Glutamatergic neuron (in vitro differentiated cells): ENCODE measurements at places on chromosomes 3 and 15.

DNA sequence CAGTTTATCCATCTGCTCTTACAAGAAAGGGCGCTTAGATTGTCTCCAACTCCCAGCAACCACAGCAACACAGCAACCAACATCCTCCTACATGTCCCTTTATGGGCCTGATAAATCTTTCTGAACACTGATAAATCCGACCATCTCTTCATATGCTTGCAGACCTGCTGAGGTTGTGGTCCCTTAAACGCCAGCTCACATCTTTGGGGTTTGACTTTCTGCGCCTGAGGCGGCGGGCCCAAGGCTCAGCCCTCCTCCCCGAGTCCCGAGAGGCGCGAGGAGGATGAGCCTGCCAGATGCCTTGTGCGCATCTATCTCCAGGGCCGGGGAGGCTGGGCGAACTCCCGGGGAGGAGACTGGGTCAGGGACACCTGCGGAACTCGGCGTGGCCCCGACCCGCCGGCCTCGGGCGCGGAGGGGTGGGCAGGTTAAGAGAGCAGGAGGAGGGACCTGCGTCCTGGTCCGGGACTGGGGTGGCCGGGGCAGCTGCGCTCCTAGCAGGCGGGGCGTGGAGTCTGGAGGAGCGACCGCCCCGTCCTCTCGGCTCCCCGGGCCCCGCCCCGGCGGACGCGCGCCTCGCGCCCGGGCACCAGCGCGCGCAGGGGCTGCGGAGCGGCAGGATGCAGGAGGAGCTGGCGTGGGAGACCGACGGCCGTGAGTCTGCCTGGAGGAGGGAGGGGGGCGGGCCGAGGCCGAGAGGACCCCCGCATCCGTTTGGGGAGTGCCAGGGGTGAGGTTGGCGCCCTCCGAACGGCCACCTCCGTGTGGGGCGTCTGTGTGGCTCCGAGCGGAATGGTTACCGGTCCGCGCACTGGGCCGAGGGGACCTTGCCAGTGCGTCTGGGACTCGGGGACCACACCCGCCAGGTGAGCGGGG, at the start of gene ANKDD1A:
TSS of gene ANKDD1A (plus strand) at position 592 of the 876 bp plus-strand sequence. CDS start at position 621, 29 bp downstream.
- H3K4me1 ChIP-seq, result peaks cover 19% of the 10 kb centered on the region
- H3K27ac ChIP-seq, result peak within 1 kb of the TSS; percentile 72
- no peaks in the 10 kb centered on the region for H3K36me3 ChIP-seq
- H3K4me3 ChIP-seq, result peak within 1 kb of the TSS; percentile 85
- H3K27me3 ChIP-seq, result peaks cover 18% of the 10 kb centered on the region
- peak; percentile 79 for DNase-seq

- peaks cover 41% of the 10 kb centered on the region for H3K27me3 ChIP-seq
- H3K36me3 ChIP-seq, result no peaks in the 10 kb centered on the region
- peak overlapping the region; percentile 82 for H3K27ac ChIP-seq
- DNase-seq, result no peak
Measured at GRCh38 chr15:45157974-45158373, 28.2 kb downstream of the DUOX1 start.

DNA sequence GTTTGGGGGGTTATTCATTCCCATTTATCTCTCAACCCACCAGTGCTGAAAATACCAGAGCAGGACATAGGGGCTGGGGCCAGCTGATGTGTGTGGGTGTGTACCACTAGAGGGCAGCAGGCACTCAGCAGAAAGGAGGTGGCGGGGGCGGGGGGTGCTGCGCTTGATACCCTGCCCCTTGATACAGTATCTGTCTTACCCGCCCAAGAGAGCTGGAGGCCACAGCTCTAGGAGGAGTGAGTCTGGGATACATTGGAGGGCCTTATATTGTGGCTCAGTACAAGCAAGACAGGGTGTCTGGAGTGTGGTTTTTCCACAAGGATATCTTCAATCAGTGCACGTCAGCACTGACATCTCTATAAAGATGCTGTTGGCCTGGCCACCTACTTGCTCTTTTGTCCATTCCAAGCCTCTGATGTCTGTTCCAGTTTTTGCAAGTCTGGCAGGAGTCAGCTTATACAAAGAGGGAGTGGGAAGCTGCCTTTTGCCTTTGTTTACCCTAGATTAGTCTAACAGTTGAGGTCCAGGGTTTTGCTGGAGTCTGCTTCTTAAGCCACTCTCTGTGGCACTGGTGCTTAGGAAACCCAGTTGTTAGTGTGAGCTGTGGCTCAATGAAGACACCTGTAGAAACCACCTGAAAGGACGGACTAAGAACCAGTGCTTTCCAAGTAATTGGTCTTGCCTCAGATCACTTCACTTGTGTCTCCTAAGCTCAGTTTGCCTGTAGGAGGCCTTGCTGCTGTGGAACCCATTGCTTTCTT, 1.5 kb upstream of the RBM15B start:
- H3K27me3 ChIP-seq, result peaks cover 6% of the 10 kb centered on the region
- H3K4me1 ChIP-seq, result peaks cover 29% of the 10 kb centered on the region
- peaks cover 14% of the 10 kb centered on the region for H3K36me3 ChIP-seq

- H3K27ac ChIP-seq, result no peak overlapping the region
- H3K4me3 ChIP-seq, result no peak overlapping the region
- no peaks in the 10 kb centered on the region for H3K36me3 ChIP-seq
- H3K4me1 ChIP-seq, result peaks cover 9% of the 10 kb centered on the region
- peaks cover 2% of the 10 kb centered on the region for H3K27me3 ChIP-seq
Measured at GRCh38 chr3:151969026-151969642, 95.7 kb downstream of the SUCNR1 start.

DNA sequence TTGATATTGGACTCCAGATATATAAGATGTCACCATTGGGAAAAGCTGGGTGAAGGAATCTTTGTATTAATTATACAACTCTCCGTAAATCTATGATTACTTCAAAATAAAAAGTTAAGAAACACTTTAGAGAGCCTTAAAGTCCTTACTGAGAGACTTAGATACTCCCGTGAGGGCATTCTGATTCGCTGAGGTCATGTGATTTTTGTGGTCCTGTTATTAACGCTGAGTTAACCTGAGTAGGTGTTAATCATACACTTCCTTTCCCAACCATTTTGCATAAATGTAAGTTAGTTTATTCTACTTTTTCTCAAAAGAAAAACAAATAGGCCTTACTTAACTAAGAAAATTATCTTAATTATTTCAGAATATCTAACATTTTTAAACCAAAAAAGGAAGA, 67.1 kb upstream of the LMOD3 start:
- H3K27me3 ChIP-seq, result no peaks in the 10 kb centered on the region
- no peaks in the 10 kb centered on the region for H3K4me1 ChIP-seq
- no peak overlapping the region for H3K4me3 ChIP-seq

GRCh38 chr15:83106994-83107840, at the start of gene TM6SF1:
TM6SF1 (plus strand) TSS chr15:83107645; CDS start chr15:83107681, 36 bp downstream.
- H3K36me3 ChIP-seq, result peaks cover 9% of the 10 kb centered on the region
- H3K27ac ChIP-seq, result peak within 1 kb of the TSS; percentile 25
- H3K27me3 ChIP-seq, result peaks cover 33% of the 10 kb centered on the region
- H3K4me3 ChIP-seq, result peak within 1 kb of the TSS; percentile 71

GRCh38 chr3:141059816-141060215, 8.7 kb downstream of the SPSB4 start:
- H3K4me1 ChIP-seq, result peaks cover 66% of the 10 kb centered on the region
- H3K4me3 ChIP-seq, result no peak overlapping the region
- no peak overlapping the region for H3K27ac ChIP-seq
- DNase-seq, result no peak
- H3K36me3 ChIP-seq, result no peaks in the 10 kb centered on the region

DNA sequence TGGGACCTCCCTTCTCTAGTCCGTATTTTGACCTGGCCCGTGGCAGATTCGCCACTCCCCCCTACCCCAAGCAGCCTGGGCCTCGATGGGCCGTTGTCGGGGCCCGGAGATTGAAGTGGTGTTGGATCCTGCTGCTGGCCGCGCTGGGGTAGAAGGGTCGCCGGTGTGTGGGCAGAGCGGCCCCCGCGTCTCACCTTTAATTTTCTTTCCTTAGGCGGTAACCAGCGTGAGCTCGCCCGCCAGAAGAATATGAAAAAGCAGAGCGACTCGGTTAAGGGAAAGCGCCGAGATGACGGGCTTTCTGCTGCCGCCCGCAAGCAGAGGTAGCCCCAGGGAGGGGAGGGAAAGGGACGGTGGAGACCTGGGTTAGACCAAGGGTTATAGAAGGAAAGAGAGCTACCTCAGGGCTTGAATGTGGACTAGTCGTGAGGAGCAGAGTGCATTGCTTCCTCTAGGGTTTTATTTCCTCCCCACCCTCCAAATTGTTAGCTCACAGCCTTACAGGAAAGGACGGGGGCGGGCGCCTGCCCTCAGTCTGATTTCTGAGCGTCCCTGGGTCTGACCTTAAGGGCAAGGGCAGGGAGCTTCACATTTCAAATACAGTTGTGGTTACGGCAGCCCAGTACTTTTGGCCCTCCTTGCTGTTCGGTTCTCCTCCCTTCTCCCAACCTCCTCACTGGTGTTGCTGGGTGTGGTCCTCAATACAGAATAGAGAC, 799 bp downstream of the SERF2 start:
- peaks cover 6% of the 10 kb centered on the region for H3K36me3 ChIP-seq
- no peak for DNase-seq
- H3K4me1 ChIP-seq, result peaks cover 17% of the 10 kb centered on the region
- peak overlapping the region; percentile 87 for H3K4me3 ChIP-seq
- peak overlapping the region; percentile 97 for H3K27ac ChIP-seq

GRCh38 chr3:127711021-127711695, 38.4 kb downstream of the ABTB1 start:
- H3K27me3 ChIP-seq, result peaks cover 10% of the 10 kb centered on the region
- DNase-seq, result no peak
- peaks cover 67% of the 10 kb centered on the region for H3K4me1 ChIP-seq
- no peak overlapping the region for H3K4me3 ChIP-seq
- H3K27ac ChIP-seq, result peak overlapping the region; percentile 68
- no peaks in the 10 kb centered on the region for H3K36me3 ChIP-seq

DNA sequence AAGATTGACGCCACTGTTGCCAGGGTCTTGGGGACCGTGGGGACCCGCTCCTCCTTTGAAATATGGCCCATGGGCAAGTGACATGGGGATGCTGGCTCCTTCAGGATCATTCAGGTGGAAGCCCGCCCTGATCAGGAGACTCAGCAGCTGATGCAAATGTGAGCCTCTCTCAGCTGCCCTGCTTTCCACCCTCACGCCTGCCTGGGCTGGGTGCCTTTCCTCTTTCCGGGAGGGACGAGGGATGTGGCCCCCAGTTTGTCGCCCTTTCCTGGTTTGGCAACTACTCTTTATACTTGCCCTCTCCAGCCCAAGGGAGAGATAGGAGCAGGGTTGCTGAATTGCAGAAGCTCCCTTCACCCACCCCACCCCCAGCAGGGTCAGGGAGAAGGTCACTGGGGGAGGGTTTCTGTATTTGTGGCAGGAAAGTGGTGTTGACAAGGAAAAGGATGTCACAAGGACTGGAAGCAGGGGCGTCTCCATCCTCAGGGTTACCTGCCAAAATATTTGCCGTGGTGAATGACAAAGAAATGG, 21.8 kb downstream of the DNASE1L3 start:
- peak overlapping the region; percentile 43 for H3K27ac ChIP-seq
- H3K4me3 ChIP-seq, result no peak overlapping the region
- peaks cover 6% of the 10 kb centered on the region for H3K36me3 ChIP-seq
- peaks cover 4% of the 10 kb centered on the region for H3K27me3 ChIP-seq
- DNase-seq, result no peak

- DNase-seq, result no peak
- H3K27ac ChIP-seq, result no peak overlapping the region
- no peaks in the 10 kb centered on the region for H3K36me3 ChIP-seq
- no peak overlapping the region for H3K4me3 ChIP-seq
- H3K4me1 ChIP-seq, result peaks cover 7% of the 10 kb centered on the region
Measured at GRCh38 chr3:61573441-61573840, 12.1 kb downstream of the PTPRG start.

GRCh38 chr15:65638681-65639089, 16.9 kb downstream of the SLC24A1 start:
- no peak overlapping the region for H3K4me3 ChIP-seq
- H3K27ac ChIP-seq, result no peak overlapping the region
- peaks cover 35% of the 10 kb centered on the region for H3K4me1 ChIP-seq
